ENCODE measurements at places on chromosomes 16 and 17.

GRCh38 chr17:30137158-30137557, 20.5 kb downstream of the NSRP1 start:
- DNase-seq, result no peak

DNA sequence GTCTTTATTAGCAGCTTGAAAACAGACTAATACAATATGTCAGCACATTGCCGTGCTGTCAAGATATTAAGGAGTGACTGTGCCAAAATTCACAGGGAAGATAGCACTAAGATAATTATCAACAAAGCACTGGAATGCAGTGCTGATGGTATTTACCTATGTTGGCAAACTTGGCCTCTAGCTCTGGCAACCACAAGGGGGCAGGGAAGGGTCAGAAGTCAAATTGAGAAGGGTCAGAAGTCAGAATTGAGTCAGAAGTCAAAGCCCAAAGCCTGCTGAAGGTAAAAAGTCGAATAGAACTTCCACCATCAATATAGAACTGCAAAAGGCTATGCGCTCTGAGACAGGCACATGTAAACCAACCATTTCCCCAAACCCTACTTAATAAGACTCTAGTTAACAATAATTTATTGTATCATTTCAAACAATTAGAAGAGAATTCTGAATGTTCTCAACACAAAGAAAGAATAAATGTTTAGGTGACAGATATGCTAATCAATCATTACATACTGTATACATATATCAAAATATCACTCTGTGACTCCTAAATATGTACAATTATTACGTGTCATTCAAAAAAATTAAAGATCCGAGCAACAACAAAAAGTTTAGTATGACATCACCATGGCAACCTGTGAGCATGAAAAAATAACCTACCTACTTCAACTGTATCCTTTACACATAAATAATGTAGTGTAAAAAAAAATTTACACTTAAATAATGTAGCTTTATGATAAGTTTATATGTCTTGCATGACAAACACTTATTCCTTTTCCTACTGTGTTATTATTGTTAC, 916.1 kb downstream of the KCNJ2 start:
- DNase-seq, result no peak

DNA sequence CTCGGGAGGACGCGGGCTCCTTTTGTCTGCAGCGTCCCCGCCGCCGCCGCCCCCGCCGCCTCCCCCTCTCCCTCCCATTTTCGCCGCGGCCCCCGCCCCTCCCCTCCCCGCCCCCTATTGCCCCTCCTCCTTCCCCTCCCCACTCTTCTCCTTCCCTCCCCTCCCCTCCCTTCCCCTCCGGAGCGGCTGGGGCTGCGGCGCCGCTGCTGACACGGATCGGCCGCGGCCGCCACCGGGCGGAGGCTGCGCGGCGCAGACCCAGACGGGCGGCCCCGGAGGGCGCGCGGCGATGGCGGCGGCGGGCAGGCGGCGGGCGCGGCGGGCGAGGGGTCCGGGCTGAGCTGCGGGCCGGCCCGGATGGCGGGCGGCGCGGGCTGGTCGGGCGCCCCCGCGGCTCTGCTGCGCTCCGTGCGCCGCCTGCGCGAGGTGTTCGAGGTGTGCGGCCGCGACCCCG, at the start of gene RAB11FIP4:
RAB11FIP4 (plus strand) TSS at position 180 of the 454 bp plus-strand sequence; CDS start at position 358, 178 bp downstream.
- DNase-seq, result peak; percentile 63

- DNase-seq, result no peak
These were observed 171.6 kb upstream of the TNRC6C start for GRCh38 chr17:77786740-77787505.

DNA sequence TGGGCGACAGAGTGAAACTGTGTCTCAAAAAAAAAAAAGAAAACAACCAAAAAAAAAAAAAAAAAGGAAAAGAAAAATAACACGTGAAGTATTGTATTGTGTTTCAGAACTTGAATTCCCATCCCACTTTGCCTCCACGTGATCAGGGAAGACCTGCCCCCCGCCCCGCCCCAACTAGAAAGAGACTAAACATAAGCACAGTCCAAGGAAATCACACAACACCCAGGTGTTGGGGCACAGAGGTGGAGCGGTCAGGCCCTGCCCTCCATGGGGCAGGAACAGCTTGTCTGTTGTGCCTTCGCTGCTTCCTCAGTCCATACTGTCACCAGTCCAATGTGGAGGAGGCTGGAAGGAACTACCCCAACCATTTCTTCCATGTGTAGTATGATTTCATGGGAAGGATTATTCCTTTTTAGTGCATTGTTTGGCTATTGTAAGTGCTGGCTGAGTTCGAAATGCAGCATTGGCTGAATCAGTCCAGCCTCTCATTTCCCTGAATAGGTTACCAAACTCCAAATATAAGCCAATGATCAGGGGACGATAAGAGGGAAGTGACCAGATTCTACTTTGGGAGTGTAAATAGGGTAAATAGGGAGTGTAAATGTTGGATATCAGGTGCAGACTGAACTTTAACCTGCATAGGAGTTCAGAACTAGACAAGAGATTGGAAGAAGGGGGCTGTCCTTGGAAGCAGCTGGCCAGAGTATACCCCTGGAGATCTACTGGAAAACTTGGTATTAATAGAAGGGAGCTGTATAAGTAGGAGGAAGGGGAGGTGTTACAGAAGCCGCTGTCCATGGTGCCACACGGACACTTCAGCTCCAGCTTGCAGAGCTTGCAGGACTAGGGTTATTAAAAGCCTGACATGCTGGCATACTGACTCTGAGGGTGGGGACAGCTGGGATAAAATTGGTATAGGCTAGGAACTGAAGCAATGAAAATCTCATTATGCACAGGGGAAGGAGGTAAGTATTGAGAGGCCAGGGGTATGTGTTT, 50.7 kb downstream of the TANGO6 start:
- no peak for DNase-seq

DNA sequence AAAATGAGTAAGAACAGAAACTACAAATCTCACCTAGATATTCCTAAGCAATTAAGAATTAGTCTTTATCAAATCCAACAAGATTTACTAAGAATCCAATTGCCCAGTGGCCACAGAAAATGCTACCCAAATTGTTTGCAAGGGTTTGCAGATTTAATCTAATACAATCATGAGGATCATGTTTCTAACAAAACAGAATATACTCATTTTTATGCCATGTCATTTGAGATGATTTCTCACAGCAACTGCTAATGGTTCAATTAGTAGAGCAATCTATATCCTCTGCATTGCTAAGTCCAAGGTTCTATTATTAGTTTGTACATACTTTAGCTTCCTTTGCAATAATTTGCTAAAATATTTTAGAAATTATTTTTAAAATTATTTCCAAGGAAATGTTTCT, 41.2 kb downstream of the HELZ start:
- no peak for DNase-seq

DNA sequence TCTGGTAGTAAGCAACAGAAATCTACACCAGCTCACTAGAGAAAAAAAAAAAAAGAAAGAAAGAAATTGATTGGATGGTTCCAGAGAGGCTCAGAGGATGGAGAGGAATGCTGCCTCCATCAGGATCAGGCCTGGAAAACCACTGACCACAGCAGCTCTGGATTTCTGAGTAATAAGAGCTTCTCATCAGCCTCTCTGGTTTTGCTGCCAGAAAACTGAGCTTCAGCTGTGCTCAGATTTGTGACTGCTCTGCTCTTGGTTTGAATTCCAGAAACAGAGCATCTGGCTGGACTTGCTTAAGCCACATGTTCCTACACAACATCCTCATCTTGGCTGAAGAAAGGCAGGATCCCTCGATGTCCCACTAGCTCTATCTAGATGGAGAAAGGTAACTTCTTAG, 25.9 kb downstream of the IRX6 start:
- no peak for DNase-seq

DNA sequence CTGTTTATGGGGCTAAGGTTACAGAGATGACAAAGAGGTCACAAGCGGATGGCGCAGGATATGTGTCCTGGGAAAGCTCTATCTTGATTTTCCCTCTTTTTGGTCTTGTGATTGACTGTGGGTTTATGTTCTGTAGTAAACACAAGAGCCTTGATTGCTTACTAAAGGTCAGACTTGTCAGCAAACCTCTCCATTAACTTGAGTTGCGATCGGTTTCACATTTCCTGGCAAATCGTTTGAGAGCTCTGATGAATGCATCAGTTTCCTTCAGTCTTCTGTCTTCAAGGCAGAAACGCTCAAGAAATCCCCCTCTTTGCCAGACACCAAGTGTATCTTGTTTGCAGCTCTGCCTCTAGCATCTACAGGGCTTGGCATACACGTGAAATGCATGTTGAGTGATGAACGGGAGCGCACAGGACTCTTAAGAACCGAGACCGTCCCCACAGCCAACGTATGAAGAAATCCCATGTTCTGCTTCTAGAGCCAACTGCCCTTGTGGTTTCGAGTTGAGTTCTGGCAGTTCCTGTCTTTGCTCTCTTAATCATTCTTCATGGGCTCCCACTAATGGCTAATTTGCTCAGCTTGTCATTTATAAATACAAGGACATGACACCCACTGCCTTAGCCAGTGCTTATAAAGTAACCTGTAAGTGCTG, 143.3 kb downstream of the PITPNC1 start:
- DNase-seq, result peak; percentile 25

DNA sequence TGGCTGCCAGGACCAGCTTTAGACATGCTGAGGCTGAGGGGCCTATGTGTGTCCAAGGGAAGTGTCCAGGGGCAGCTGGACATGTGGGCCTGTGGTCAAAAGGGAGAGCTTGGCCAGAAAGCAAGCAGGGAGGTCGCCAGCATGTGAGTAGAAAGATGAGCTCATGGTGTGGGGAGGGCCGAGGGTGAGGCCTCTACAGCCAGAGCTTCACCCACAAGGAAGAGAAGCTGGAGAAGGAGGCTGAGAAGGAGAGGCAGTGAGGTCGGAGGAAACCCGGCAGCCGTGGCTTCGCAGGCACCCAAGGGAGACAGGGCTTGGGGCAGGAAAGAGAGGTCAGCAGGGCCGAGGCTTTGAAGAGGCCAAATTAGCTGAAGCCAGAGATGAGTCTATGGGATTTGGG, 4.0 kb upstream of the HSD11B2 start:
- DNase-seq, result no peak

DNA sequence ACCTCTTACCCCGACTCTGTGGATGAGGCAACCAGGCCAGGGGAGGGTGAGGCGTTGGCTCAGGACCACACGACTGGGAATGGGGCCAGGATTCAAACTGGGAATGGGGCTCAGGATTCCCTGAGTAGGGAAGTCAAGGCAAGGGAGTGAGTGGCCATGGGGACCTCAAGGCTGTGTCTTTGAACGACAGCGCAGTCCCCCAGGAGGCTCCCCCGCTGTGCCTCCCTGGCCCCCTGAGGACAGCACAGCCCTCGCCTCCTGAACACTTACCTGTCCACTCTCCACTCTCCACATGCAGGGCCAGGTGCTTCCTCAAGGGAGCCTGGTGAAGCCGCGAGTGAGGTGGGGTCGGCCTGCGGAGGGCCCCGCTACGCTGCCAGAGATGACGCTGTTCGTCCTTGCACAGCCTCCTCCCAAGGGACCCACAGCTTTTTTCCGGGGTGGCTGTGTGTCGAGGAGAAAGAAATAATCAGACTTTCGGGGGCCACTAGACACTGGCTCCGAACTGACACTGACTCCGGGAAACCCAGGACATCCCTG, 6.9 kb downstream of the ZNF469 start:
- no peak for DNase-seq

GRCh38 chr17:27455914-27456680, at the start of gene KSR1:
KSR1 (plus strand) TSS chr17:27456448; CDS start chr17:27456644, 196 bp downstream.
- DNase-seq, result peak; percentile 76

GRCh38 chr17:73998653-73999645, 204.5 kb upstream of the RPL38 start:
- DNase-seq, result no peak

DNA sequence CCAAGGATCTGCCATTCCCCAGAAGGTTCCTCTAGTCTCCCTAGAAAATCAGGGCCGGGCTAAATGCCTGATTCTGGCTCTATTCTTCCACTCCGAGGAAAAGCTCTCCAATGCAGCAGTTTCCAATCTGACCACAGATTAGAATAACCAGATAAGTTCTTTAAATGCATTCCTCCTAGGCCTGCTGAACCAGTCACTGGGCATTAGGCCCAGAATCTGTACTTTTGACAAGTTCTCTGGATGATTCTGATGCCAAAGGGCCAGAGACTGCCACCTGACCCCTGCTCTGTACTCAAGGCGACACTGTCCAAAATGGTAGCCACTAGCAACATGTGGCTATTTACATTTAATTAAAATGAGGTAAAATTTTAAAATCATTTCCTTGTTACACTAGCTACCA, 22.3 kb downstream of the MAP3K14 start:
- DNase-seq, result peak; percentile 27

DNA sequence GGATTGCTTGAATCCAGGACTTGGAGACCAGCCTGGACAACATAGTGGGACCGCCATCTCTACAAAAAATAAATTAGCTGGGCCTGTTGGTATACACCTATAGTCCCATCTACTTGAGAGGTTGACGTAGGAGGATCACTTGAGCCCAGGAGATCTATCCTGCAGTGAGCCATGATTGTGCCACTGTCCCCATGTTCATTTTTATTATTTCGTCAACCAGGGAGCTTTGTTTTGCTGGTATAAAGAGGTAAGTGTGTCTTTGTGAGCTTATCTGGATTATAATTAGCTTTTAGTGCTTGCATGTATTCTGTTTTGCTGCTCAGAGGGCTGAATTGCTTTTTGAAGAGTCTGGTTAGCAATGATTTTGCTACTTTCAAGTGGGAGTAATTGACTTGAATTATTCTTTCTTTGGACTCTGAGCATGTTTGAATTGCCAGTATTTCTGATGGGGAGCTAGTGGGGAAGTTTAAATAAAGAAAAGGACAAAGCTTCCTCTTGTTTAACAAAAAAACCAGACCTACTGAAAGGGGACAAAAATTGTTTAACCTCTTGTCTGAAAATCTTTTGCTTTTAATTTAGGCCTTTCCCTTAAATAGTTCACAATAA, 31.6 kb upstream of the BCAS3 start:
- DNase-seq, result no peak

- no peak for DNase-seq
These were observed 11.1 kb upstream of the CCDC154 start for GRCh38 chr16:1455190-1456171.

DNA sequence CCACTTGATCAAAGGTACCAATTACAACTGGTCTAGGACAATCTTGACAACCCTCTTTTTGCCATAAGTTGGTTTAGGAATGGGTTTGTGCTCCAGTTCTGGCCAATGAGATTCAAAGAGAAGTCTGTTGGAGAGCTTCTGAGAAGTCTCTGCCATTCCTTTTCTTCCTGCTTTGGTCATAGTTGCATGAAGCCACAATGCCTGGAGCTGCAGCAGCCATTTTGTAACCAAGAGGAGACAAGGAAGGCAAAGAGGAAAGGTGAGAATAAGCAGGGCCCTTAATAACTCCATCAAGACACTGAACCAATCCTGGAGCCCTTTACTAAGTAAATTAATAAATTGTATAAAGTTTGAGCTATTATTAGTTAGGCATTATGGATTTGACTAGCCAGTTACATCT, 3.4 kb upstream of the C17orf50 start:
- no peak for DNase-seq

DNA sequence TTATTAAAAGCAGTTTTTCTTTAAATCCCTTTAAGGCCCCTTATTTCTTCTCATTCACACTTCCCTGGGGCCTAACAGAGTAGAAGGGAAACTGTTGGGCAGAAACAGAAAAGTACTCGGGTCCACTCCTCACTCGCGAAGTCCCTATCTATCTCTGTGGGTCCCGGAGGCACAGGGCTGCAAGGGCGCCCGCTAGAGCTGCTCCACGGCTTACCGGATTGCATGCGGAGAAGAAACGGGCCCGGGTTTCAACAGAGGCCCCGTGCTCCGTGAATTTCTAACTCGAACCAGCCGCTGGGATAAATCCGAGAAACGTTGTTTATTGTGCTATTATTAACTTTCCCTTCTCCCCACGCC, 4.3 kb downstream of the CBLN1 start:
- peak; percentile 57 for DNase-seq
